ENCODE measurements at places on chromosomes 1 and 21.
A peak's percentile ranks its signal among the peaks of the same experiment; 100 is the strongest.

- no peak for DNase-seq
Observed at GRCh38 chr1:6688757-6689156, 12.9 kb downstream of the DNAJC11 start.

GRCh38 chr1:21625390-21626190 lies 43.6 kb downstream of the RAP1GAP start:
- DNase-seq: no peak

GRCh38 chr1:54365398-54365797 lies 40.8 kb downstream of the SSBP3 start:
- no peak for DNase-seq

DNA sequence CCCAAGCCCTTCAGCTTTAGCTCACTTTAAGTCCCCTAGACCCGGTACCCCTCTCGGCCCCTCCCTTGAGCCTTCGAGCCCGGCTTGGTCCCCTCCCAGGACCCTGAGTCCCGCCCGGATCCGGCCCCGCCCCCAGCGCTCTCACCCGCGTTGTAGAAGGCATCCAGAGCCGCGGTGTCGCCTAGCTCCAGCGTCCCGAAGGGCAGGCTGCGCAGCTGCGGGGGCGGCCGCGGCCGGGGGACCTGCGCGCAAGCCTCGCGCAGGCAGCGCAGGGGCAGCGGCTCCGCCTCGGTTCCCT lies 699 bp downstream of the MAP3K6 start:
- peak; percentile 56 for DNase-seq

DNA sequence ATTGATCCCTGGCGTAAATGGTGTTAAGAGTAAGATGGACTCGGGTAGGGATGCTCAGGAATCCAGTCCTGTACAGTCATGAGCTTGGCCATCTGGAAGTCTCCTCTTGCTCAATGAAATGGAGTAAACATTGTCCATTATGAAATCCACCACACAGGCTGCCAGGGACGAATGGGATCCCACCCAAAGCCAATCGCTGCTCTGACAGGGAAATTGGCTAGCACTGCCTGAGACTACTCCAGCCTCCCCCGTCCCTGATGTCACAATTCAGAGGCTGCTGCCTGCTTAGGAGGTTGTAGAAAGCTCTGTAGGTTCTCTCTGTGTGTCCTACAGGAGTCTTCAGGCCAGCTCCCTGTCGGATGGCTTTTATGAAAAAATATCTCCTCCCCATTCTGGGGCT lies at the start of gene HSD11B1:
HSD11B1 (plus strand) TSS at position 263 of the 400 bp plus-strand sequence; CDS start at position 360, 97 bp downstream.
- DNase-seq: no peak

- no peak for DNase-seq
Observed at GRCh38 chr1:34396042-34396441, 219.3 kb downstream of the C1orf94 start.

GRCh38 chr1:206915030-206915735 lies 6.6 kb downstream of the FCMR start:
- DNase-seq: no peak

DNA sequence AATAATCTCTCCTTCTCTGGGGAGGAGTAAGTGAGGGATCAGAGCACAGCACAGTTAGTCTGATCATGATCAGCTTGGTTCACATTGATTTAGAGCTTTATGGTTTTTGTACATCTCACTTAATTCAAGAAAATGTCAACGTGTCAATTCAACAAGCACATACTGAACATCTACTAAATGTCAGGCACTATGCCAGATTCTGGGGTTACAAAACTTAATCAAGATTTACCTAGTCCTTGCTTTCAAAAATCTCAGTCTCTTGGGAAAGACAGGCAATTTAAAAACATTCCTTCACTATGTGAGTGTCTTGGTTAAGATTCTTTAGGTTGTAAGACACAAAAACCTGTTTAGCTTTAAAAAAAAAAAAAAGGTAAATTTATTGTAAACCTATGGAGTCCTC lies 181.4 kb downstream of the AK5 start:
- DNase-seq: no peak

DNA sequence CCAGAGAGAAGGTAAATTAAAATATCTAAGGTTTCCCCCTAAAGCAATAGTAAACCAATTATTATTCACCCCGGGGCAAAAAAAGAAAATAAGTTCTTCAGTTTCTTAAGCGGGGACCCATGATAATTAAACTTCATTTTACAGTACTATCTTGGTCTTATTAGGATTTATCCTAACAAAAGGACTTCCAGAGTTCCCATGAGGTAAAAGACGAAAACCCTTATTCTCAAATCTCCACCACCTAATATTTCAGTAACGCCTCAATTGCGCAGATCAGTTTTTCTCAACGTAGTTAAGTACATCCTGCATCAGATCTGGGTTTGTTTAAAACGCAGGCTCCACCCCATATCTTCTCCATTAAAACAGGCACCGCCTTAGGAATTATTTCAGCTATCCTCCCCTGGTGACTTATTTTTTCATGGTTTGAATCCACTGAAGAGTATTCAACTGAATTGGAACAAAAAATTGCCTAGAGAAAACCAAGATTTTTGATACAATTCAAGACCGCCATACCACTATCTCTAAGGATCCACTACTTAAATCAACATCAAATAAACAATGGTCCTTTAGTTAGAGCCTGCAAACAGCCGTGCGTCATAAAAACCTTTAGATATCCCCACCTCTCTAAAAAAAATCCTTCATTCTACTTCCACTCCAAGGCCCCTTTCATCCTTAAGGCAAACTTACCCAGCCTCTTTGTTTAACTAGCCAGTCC lies 1.7 kb downstream of the MCL1 start:
- DNase-seq: no peak

- DNase-seq: no peak
Observed at GRCh38 chr1:181647314-181648035, 164.2 kb downstream of the CACNA1E start.

DNA sequence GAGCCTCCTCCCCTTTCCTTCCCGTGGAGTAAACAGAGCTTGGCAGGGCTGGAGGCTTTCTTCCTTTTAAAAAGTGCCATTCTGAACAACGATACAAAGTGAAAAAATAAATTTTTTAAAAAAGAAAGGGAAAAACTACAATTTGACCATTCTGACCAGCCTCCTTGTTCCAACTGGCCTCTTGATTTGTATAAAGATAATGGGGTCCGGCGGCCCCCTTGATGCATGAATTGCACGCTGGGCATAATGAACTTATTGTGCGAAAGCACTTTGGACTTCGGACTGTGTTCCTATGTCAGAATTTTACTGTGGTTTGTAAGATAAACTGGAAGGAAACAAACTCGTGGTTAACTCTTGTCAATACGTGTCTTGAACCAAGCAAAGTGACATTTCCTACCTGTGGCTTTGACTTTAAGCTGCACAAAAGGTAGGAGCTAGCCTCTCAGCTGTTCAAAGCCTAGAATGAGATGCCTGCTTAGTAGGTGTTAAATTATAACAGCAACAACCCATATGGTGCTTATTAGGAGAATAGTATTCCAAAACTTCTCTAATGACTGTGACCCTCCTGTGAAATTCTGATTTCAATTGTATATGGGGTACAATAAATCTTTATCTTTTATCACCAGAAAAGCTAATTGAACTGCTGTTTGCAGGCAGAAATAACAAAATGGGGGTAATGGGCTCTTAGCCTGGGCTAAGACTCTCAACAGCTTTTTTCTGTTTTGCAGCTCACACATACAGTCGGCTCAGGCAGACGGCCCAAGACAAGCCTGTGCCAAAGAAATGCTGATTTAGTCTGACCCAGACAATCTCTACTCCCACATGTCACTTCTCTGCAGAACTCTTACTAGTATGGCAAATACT lies 9.3 kb downstream of the IRF2BP2 start:
- DNase-seq: no peak

DNA sequence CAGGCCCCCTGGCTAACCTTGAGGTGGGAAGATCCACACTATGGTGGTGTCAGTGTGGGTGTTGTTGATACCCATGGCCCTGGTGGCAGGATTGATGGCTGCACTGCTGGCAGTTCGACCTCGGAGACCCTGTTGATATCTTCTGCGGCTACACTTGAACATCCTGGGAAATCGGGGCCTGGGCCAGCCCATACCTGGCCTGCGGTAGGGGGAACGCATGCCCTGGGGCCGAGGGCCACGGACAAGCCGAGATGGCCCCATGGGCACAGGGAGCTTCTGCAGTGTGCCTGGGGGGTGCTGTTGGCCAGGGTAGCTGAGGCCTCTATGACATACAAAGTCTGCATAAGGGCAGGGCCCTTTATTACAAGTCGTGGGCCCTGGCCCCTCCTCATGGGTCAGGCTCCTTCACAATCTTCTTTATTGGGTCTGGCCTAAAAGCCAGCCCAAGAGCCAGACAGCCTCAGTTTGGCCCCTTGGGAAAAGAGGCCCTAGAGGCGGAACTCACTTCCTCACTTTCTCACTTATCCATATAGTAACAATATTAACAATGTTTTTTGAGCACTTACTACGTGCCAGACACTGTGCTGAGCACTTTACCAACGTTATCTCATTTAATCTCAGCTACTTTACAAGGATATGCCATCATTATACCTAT lies at the start of gene P3R3URF:
P3R3URF (minus strand) TSS at position 278 of the 655 bp plus-strand sequence; CDS start at position 261, 17 bp downstream.
- no peak for DNase-seq

GRCh38 chr1:225482421-225482950 lies 54.6 kb upstream of the LBR start:
- peak; percentile 65 for DNase-seq

GRCh38 chr1:107623431-107623830 lies 341.5 kb downstream of the VAV3 start:
- DNase-seq: no peak

GRCh38 chr1:169340882-169341281 lies 26.7 kb downstream of the NME7 start:
- no peak for DNase-seq

DNA sequence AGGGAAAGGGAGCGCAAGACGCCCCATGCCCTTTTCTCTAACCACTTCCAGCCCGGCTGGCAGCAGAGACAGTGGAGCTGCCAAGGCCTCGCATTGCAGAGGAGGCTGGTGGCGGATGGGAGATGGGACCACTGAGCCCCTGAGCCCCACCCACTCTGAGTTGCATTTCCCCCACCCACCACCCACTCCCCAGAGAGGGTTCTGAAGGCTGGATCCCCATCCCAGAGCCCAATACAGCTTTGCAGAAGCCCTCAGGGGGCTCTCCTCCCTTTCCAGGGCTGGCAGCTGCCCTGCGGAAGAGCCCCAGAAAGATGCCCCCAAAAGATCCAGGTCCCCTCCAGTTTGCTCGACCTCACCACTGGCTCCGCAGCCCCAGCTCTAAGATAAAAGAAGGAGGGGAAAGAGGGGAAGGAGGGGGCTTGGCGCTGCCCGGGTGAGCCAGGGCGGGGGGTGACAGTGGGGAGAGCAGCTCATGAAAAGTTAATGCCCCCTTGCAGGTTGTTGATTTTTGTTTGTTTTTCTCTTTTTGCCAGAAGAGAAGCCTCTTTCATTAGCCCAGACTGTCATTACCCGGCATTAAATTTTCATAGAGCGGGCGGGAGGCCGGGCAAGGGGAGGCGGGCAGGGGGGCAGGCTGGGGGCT lies 38.4 kb upstream of the CASZ1 start:
- DNase-seq: peak; percentile 60

All from NCI-H1105 (cell line).